ENCODE measurements at places on chromosomes 2 and 18.

DNA sequence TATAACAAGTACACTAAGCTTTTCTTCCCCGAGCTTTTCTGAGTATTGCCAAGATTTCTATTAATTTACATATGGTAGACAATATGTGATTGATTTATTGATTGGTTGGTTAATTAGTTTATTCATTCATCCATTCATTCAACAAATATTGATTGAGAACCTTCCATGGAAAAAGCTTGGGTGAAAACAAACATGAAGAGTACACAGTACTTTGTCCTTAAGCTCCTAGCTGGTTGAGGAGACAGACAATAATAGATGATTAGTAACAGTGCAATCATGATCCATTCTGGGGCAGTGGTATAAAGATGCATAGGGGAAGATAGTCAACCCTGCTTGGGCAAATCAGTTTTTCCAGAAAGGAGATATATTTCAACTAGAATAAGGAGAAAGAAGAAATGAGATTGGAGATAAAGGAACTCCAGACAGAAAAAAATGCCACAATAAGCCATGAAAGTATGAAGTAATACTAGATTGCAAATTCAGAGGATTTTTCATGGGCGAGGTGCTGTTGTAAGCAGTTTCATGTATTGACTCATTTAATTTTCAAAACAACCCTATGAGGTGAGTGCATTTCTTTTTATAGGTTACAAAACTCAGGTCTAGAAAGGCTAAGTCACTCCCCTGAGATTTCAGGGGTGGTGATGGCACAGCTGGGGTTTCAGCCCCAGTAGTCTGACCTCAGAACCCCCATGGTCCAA lies 129.5 kb downstream of the RND3 start:
- peak; percentile 59 for DNase-seq

DNA sequence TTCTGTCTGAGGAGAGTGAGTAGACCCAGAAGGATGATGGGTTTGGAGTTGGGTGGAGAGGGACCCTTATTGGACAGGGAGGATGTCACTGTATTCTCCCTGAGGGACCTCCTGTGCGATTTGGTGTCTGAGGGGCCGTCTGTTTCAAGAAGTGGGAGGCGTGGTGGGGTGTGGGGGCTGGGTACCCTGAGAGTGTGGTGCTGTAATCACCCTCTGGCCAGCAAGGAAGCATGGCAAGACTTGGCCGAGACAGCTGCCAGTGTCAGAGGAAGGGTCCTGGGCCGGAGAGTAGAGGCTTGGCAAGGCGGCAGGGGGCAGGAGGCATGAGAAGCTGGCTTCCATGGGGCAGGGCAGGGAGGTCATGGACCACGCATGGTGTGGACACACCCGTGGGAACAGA lies 43.1 kb downstream of the CTIF start:
- no peak for DNase-seq

GRCh38 chr2:222900354-222900753 lies 39.5 kb downstream of the ACSL3 start:
- DNase-seq = no peak

- no peak for DNase-seq
These were observed 15.2 kb downstream of the PAX8 start for GRCh38 chr2:113263546-113263945.

DNA sequence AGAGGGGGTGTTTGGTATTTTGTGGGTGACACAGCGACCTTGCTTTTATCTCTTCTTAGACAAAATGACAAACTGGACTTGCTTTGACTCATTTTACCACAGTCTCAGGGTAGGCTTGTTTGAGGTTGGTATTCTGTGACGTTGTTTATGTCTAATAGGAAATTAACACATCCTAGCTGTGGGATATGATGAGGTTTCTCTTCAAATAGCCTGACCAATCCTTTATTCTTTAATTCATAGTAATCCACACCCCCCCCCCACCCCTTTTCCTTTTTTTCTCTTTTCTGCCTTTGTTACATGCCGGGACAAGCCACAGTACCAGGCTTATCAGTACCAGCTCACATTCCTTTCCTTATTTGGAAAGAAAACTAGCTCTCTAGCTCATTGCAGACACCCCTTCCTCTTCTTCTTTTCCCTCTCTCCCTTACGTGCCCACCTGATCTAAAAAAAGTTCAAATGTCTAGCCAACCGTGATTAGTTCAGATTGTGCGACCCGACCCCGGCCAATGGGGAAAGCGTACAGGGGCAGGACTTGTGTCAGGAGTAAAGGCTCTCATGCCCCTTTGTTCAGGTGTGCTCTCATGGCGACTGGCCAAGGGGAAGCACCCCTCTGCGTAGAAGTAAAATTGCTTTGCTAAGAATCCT lies 52.2 kb upstream of the PTPRM start:
- DNase-seq = no peak

DNA sequence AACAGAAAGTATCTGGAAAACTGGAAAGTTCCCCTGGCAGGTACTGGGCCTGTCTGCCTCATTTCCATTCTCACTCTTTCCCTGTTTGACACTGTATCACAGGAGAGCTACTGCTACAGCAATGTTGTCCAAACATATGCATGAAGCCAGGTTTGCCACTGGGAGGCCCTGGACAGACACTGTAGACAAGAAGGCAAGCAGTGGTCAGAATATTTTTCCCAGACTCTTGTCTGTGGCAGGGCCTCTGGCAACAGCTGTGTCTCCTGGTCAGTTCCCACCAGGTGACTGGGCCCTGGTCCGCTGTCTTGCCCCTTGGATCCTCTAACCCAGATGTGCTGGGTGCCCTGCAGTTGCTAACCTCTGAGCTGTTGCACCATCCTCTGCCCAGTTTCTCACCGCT lies 178.9 kb upstream of the FANCL start:
- DNase-seq = no peak

DNA sequence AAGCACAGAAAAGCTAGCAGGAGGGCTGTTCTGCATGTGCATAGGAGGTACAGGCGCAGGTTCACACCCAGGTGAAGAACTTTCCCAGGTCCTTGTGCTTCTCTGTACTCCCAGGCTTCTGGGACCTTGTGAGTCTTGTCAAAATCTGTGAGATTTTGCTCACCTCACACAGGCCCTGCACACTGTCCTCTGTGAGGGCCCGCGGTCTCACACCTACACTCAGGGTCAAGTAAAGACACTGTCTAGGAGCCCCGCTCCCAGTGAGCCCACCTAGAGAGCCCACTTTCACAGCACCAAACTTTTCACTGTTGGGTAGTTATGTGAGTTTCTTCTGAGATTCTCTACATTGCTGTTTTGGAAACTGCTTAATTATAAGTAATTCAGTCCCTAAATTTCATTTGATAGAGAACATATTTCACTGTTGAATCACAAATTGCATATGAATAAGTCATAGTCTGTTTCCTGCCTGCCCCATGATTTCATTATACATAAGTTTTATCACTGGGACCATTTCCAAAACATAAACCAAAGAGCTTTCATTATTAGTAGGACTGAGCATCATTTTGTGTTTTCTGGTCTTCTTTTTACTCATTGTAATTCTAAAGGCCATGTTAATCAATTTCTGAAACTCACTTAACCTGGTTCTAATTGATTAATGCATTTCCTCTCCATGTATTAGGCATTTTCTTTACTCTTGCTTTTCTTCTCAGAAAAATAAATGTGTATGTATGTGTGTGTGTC lies 234.2 kb upstream of the SPOPL start:
- DNase-seq = peak; percentile 53

GRCh38 chr18:74748809-74749208 lies 151.1 kb downstream of the ZNF407 start:
- no peak for DNase-seq

DNA sequence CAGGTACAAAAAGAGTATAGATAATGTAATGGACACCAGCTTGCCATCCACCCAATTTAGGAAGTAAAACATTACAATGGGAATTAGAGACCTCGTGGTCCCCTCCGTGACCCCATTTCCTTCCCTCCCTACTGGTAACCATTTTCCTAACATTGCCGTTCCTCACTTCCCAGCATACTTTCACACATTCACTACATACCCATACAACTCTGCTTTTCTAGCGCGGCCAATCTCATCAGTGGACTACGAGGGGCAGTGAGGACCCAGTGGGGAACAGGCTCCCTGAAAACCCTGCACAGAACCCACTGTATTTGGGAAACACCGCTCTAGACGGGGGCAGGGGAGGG lies 1.1 kb downstream of the ENOSF1 start:
- DNase-seq = no peak

DNA sequence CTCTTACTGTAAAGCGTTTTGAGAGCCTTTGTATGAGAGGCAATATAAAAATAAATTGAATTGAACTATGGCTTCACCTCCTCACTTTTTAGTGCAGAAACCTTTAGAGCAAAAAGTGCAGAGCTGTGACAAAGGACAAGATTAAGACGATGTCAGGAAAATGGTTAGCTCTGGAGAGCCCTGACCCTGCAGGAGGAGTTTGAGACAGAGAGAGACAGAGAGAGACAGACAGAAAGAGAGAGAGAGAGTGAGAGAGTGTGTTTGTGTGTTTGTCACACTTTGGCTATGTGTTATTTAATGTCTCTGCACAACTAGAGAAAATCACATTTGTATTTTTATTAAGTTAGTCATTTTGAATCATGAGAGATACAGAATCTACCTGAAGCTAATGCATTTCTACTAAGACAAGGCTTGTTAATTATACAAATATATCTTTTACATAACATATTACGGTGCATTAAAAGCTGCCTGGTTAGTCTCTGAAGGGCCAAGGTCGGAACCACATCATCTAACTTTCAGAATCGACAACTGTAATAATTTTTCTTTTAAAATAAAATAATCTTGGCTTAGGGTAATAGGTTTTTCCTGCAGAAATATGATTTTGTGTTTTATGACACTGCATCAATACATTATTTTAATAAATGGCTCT lies 423.5 kb upstream of the ZEB2 start:
- no peak for DNase-seq

DNA sequence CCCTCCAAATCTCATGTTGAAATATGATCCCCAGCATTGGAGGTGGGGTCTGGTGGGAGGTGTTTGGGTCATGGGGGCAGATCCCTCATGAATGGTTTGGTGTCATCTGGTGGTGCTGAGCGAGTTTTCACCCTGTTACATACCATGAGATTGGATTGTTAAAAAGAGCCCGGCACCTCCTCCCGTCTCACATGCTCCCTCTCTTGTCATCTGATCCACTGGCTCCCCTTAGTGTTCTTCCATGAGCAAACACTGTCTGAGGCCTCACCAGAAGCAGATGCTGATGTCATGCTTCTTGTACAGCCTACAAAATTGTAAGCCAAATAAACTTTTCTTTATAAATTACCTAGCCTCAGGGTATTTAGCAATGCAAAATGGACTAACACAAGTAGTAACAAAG lies 405.0 kb upstream of the SLC39A10 start:
- no peak for DNase-seq

GRCh38 chr18:62399781-62400308 lies 74.7 kb downstream of the TNFRSF11A start:
- DNase-seq = no peak

GRCh38 chr18:58363767-58364540 lies 264.9 kb downstream of the ALPK2 start:
- DNase-seq = no peak

DNA sequence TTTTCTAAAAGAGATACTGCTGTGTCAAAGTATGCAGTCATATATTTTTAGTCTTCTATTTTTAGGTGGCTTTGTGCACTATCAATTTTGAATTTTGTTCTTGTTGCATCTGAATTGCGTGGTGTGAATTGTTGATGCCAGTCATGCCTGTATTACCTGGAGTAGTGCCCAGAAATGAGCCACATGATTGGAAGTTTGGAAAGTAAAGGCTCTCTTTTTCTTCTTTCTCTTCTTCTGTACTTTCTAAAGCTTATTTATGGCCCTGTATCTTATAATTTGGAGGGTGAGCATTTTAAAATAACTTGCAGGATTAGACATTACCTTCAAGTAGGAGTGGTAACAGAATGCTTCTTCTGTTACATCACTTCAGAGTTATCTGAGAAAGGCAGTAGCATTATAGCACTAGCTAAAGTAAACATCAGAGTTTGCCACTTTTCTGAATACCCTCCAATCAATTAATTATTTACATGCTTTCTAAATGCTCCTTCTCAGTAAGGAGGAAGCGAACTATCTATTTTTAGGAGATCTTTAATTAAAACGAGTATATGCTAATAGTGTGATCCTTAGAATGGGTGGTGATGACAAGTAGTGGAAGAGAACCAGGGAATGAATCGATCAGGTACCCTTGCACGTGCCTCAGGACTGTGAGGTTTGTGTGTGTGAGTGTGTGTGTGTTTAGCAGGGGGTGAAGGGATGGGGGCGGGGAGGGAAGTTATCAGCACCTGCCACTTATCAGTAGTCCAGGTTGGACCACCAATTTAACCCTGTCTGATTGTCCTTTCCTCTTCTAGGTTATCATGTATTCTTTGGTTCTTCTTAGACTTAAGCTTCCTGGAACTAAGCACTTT lies 112.5 kb downstream of the MAP3K20 start:
- DNase-seq = no peak

GRCh38 chr18:27750014-27750413 lies 426.9 kb downstream of the CDH2 start:
- no peak for DNase-seq

DNA sequence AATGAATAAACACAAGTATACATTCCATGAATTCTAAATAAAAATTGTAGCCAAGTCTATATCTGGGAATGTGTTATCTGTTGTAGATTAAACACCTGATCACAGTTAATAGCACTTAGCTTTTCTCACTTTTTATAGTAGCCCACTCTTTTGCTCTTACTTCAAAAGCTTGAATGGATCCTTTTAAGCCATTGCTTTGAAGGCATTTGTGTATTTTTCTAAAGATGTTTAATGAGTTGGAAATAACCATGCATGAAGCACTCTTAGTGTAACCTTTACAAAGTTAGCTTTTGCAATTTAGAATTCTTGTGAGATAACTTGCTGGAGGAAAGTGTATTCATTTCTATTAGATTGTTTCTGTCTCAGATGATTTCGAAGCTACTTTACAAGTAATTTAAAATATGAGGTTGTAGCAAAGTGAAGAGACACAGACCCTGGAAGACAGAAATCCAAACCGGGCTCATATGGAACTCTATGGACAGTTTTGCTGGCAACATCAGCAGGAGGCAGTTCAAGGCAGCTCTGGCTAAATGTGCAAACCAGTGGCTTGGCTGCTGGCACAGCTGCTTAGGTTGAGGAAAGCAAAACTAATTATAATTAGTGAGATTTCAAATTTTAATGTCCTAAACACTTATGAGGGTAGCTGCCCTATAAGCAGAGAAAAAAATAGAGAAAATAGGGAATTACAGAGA lies 469.8 kb upstream of the ZEB2 start:
- DNase-seq = no peak

- no peak for DNase-seq
These were observed 55.6 kb downstream of the GREB1 start for GRCh38 chr2:11589316-11589940.
